Substantia nigra (tissue), 51 donors: ENCODE measurements at places on chromosomes 12 and 14.

DNA sequence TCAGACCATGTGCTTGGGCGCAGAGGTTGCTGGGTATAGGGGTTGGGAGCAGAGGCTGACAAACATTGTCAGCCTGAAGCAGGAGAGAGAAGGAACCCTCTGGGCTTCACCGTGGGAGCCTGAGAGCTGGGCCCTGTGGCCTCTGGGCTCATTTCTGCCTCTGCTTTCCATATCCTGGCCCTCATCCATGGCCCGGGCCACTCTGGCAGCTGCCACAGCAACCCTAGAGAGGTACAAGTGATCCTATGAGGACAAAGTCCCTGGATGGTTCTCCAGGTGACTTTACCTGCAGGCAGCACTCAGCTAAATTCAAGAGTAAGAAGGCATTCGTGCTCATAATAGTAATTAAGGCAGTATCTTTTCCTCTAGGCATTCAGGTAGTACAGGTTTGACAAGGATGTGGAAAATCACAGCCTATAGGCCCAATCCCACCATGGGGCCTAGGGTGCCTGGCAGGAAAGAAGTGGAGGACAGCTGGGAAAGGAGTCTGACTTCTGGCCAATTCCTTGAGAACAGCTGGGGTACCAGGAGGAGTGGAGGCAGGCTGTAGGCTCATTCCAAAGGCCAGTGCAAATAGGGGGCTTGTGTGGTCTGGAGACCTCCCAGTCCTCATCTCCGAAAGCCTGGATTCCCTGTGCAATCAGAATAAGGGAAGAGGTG lies 3.6 kb upstream of the TTC7B start:
- DNase-seq: no peak

DNA sequence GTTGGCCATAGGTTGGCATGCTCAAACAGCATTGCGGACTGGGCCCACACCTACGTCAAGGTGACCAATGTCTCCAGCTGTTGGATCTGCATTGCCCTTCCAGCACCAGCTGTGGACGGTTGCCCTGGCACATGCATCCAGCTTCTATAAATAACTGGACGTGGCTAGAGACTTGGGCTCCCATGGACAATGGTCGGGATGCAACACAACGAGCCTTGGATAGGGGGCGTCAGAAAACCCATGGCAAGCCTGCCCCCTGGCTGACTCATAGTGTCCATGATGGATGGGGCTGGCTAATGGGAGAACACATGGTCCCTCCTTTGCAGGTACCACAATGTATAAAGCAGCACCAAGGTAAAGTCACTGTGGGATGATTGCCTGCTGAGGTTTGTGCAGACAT lies 331.6 kb upstream of the FAR2 start:
- no peak for DNase-seq

GRCh38 chr14:63940387-63940786 lies 87.6 kb downstream of the SYNE2 start:
- DNase-seq: no peak

GRCh38 chr14:73723406-73723796 lies 9.2 kb upstream of the PNMA1 start:
- DNase-seq: no peak

- DNase-seq: no peak
Observed at GRCh38 chr14:24534286-24534685, 26.2 kb upstream of the CMA1 start.
